ENCODE measurements at places on chromosomes 6 and 20. TPM values are rescaled to one million over a fixed set of nuclear protein-coding genes. Genes with fewer than 3 reads are reported as not detected.

The COL21A1 gene
- total RNA-seq: 95.0 TPM

DNA sequence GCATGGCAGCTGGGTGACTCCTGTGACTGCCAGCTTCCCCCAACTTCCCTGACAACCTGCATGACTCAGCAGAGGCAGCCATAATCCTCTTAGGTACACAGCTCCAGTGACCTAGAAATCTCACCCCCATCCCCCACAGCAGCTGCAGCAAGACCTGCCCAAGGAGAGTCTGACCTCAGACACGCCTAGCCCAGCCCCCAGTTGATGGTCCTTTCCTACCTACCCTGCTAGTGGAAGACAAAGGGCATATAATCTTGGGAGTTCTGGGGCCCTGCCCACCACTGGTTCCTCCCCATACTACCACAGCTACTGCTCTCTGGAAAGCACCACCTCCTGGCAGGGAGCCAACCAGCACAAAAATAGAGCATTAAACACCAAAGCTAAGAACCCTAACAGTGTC is 90.2 kb downstream of the F13A1 start:
- no peak for DNase-seq

DNA sequence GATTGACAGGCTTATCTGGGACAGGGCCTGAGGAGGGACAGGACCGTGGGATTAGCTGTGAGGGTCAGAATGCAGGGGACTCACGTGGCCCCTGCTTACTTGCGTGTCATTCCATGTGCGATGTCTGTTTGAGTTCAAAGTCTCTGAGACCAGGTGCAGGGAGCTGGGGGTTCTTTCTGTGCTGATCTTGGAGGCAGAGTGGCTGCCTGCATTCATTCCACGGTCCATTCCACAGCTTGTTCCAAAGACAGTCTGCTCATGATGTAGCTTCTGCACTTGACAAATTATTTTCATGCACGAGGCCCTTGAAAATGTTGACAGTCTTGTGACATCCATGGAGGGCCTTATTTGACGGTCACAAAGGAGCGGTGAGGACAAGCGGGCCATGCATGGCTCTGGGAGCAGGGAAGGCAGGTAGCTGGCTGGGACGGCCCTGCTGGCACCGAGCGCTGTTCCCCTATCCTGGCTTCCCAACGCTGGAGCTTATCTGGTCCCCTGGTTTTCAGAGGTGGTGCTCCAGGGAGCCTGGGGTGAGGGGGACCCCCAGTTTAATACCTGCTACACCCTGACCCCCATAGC is 156.3 kb upstream of the RNF24 start:
- peak; percentile 29 for DNase-seq

GRCh38 chr6:157235600-157236039 is 87.7 kb downstream of the TMEM242 start:
- DNase-seq: peak; percentile 78

The FERMT1 gene
- total RNA-seq: 5.5 TPM

The HEBP2 gene
- total RNA-seq: 14.2 TPM

All from tongue (tissue), 3 donors.